ENCODE measurements at places on chromosomes 1 and 21.

DNA sequence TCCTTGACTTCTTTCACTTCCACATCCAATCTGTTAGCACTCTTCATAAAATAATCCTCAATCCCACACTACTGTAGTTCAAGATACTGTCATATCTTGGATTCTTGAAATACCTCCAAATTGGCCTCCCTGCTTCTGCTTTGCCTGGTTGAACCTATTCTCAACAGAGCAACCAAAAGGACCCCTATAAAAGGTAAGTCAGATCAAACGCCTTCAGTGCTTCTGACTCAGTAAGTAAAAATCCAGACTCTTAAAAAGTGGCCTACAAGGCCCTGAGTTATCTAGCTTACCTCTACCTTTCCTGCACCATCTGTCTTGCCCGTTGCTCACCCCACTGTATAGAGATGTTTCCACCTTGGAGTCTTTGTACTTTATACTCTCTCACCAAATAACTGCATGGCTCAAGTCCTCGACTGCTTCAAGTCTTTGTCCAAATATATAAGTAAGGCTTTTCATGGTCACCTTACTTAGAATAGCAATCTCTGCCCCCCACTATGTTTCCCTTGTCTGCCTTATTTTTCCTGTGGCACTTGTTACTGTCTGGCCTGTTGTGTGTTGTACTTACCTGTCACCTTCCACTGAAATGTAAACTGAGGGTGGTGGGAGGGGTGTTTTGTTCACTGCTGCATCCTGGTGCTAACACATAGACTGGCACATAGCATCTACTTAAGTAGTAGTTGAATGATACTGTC is 5.1 kb upstream of the PIGV start:
- DNase-seq: no peak

GRCh38 chr1:76583235-76583868 is 283.9 kb upstream of the ST6GALNAC5 start:
- no peak for DNase-seq

DNA sequence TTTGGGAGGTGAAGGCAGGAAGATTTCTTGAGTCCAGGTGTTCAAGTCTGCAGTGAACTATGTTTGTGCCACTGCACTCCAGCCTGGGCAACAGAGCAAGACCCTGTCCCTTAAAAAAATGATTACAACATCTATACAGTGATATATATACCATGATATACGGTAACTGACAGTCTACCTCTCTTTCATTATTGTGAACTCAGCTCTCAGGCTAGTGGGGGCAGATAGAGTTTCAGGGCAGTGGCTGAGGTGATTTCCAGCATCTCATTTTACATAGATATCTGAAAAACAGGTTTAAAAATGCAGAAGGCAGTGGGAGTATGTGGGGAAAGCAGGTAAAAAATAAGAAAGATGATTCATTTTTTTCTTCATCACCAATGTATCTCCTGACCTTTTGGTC is 8.1 kb upstream of the NTNG1 start:
- no peak for DNase-seq

DNA sequence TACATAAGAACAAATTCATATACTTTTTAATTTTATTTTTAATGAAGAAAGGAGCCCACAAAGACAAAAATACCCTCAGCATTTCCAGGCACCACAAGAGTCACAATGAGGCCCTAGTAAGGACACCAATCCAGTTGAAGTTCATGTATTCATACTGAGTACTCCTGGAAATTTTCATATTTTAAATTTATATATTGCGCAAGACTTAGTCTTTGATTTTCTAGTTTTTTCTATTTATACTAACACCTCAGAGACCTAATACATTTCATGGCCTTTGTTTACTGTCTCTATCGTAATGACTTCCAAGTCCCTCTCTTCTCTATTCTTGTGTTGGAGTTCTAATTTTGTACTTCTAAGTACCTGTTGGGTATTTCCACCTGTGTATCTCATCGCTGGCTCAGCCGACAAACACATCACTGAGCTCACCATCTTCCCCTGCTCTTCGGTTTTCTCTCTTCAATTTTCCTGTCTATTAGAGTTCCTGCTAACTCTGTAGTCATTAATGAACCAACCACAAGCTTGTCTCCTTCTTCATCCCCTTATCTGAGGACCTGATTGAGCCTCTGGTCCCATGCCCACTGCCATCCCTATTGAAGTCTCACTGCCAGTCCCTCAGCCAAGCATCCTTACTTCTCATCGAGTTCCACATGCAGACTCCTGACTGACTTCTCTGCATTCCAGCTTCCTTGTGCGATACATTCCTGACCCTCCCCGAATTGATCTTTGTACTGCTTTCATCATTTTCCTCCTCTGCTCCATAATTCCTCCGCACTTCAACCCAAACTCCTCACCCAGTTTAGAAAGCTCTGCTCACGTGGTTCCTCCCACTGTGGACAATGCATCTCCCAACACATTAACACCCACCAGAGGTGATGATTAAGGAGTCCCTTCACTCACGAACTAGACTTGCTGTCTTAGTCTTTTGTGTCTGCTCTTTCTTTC is 17.3 kb upstream of the IRF2BP2 start:
- no peak for DNase-seq
